ENCODE measurements at places on chromosomes 13 and 19.

GRCh38 chr13:96172066-96172465 is 82.2 kb downstream of the HS6ST3 start:
- DNase-seq, result no peak

- no peak for DNase-seq
These were observed 861.2 kb downstream of the UQCRFS1 start for GRCh38 chr19:28351761-28352160.

DNA sequence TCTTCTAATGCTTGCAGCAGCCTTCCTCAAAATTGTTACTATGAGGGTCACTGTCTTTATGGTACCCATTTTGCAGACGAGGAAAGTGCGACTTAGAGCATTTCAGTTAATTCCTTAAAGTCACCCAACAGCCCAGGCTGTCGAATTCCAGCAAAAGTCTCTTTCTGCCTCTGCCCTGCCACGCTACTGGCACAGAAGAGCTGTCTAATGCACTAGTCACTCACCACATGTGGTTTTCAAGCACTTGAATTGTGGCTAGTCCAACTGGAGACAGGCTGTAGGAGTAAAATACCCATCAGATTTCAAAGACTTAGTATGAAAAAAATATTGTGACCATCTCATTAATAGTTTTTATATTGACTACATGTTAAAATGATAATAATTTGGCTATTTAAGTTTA is 1.7 kb downstream of the FPR1 start:
- no peak for DNase-seq

DNA sequence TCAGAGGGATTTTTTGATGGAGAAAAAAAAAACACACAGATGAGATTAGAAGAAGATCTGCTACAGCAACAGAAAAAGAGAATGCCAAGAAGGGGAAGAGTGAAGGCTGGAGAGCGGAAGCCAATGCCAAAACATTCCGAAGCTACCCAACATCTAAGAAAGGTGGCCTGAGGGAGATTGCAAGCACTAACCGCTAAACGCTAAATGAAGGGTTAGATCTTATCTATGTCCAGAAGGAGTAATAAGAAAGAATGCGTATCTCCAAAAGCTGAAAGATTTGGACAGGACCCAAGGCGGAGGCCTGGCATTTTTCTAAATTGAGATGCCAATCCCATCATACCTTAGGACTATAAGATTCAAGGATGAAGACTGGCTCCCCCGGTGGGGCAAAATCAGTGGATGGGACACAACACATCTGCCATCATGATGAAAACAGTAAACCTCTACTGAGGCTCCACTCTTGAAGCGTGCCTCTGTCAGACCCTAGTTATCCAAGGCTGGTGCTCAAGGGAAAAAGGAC is 15.6 kb upstream of the HMGB1 start:
- DNase-seq, result no peak

GRCh38 chr13:85261757-85262346 is 537.4 kb downstream of the SLITRK6 start:
- DNase-seq, result no peak

- DNase-seq, result no peak
These were observed 36.4 kb upstream of the IGSF23 start for GRCh38 chr19:44576843-44577565.

DNA sequence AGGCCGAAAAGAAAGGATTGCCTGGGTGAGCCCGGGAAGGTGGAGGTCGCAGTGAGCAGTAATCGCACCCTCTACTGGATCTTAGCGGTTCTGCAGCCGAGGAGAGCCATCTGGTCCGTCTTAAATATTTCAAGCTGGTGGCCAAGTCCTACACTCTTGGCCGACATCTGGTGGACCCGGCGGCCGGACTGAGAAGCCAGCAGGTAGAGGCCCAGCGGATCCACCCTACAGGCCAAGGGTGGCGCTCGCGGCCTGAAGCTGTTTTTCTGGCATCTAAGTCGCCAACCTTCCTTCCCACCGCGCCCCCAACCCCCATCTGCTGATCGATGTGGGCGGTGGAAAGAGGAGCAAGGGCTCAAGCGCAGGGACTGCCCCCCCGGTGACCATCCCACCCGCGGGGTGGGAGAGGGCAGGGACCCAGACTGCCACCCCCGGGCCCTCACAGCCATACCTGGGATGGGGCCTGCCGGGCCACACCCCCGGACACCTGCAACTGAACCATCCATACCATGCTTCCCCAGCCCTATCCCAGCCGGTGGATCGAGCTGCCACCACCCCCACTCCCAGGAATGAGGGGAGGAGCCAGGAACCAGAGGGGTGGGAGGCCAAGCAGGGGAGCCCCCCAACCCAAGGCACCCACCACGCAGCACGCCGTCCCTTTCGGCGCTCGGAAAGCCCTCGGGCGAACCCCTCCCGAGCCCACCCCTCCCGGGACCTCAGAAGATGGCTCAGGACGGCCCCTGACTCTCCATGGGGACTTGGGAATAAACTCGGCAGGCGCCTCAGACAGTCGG is 46.3 kb upstream of the ZNF730 start:
- DNase-seq, result no peak

DNA sequence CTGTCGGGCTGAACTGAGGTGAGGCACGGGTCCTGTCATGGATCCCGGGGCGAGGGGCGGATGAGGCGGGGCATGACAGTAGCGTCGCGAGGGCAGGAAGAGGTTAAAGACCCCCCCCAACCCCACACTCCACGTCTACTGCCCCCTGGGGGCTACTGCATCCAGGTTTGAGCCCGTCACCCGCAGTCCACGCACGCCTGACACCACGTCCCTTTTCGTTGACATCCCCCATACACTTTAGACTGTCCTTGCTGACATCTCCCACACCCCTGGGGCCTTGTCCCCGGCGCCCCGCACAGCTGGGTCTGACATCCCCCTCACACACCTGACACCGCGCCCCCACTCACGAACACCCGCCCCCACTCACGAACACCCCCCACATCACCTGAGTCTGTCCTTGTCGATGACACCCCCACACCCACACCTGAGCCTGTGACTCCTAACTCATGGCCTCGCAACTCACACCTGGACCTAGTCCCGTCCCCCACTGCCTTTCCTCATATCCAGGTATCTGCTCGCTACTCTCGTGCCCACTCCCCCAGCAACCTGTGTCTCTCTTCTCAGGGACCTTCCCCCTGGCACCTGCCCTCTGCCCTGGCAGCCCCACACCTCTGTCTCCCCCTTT is 416 bp downstream of the SLC25A42 start:
- no peak for DNase-seq

- DNase-seq, result no peak
These were observed 776.9 kb downstream of the GPC5 start for GRCh38 chr13:92175330-92175729.

- no peak for DNase-seq
These were observed 450 bp downstream of the SELENOW start for GRCh38 chr19:47778954-47779351.

DNA sequence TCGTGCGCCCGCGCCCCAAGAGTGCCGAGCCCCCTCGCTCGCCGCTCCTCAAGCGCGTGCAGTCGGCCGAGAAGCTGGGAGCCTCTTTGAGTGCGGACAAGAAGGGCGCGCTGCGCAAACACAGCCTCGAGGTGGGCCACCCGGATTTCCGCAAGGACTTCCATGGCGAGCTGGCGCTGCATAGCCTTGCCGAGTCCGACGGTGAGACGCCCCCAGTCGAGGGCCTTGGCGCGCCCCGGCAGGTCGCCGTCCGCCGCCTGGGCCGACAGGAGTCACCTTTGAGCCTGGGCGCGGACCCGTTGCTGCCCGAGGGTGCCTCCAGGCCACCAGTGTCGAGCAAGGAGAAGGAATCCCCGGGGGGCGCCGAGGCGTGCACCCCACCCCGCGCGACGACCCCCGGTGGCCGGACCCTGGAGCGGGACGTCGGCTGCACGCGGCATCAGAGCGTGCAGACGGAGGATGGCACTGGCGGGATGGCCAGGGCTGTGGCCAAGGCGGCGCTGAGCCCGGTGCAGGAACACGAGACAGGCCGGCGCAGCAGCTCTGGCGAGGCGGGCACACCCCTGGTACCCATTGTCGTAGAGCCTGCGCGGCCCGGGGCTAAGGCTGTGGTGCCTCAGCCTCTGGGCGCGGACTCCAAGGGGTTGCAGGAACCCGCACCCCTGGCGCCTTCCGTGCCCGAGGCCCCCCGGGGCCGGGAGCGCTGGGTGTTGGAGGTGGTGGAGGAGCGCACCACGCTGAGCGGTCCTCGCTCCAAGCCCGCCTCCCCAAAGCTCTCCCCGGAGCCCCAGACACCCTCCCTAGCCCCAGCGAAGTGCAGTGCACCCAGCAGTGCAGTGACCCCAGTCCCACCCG is 7.1 kb downstream of the DNASE2 start:
- no peak for DNase-seq

GRCh38 chr13:109764045-109764444 is 22.3 kb downstream of the IRS2 start:
- no peak for DNase-seq

- DNase-seq, result no peak
These were observed 77.3 kb downstream of the KCTD12 start for GRCh38 chr13:76808927-76809326.

DNA sequence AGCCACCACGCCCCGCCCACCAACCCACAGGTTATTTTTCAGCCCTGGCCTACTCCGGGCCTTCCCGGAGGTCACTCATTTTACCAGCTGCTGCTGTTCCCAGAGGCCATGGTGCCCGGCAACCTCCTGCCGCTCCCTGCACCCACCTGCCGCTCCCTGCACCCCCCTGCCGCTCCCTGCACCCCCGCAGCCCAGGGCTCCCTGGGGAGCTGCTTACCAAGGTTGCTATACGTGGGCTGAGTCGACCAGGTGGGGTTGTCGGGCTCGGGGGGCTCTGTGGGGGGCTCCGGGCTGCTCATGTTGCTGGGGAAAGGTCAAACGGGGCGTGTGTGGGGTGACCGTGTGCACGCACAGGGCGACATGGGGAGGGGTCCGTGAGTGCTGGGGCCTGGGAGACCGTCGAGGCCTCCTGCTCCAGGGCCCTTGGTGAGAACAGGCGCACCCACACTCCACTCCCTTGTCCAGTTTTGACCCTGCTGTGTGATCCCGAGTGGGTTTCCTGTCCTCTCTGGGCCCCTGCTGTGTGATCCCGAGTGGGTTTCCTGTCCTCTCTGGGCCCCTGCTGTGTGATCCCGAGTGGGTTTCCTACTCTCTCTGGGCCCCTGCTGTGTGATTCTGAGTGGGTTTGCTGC is 1.2 kb downstream of the PEAK3 start:
- no peak for DNase-seq

- no peak for DNase-seq
These were observed 20.9 kb downstream of the COG6 start for GRCh38 chr13:39676315-39676876.

DNA sequence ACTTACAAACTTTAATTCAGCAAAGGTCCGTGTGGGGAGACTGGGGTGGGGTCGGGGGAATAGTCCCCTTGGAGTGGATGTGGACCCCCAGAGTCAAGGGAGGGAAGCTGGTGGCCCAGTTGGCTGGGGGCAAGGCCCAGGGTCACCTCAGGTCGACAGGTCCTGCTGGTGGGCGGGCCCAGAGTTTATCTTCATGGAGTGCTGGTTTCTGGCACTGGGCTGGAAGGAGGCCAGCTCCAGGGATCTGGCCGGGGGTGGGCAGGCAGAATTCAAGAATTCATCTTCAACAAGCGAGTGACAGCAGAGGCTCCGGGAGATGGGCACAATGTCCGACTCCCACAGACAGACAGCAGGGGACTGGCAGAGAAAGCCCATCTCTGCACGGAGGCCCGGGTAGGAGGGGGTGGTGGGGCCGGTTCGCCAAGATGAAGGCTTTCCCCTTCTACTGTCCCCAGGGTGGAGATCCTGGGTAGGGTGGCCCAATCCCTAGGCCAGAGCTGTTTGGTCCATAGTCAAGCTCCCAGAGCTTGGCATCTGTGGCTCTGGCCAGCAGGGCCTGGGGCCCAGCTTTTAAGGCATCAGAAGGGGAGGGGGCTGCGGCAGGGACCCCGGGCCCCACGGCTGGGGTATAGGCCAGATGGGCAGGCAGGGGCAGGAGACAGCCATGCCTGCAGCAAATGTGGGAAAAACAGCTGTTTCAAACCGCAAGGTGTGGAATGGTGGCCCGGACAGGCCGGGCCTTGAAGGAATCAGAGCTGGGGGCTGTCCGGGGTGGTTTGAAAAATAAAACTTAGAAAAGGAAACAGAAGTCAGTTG is 622 bp upstream of the FDX2 start:
- DNase-seq, result no peak

DNA sequence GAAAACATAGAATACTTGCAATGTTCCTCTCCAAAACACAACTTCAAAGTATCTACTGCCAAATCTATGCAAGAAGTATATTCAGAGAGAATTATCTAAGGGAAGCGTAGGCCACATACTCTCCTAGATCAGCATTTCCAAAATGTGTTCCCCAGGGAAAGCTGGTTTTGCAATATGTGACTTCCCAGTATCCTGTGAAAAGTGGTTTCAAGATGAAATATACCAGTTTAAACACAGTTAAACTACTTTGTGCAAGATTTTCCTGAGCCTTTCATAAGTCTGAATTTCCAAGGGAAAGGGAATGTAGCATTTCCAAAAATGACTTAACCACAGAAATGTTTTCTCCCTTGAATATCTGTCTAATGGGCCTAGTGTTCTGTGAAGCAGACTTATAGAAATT is 7.6 kb downstream of the STARD13 start:
- no peak for DNase-seq

- no peak for DNase-seq
These were observed 335 bp upstream of the SOX1 start for GRCh38 chr13:112066624-112067004.

- no peak for DNase-seq
These were observed 344.1 kb upstream of the TMTC4 start for GRCh38 chr13:101018720-101019119.

- DNase-seq, result no peak
These were observed 7.5 kb downstream of the RASA3 start for GRCh38 chr13:114124921-114125320.

- no peak for DNase-seq
These were observed 73.3 kb downstream of the FGF9 start for GRCh38 chr13:21744149-21744548.

- DNase-seq, result no peak
These were observed 16.3 kb downstream of the DCUN1D2 start for GRCh38 chr13:113474179-113474578.

GRCh38 chr13:80513196-80513595 is 172.3 kb upstream of the SPRY2 start:
- no peak for DNase-seq

DNA sequence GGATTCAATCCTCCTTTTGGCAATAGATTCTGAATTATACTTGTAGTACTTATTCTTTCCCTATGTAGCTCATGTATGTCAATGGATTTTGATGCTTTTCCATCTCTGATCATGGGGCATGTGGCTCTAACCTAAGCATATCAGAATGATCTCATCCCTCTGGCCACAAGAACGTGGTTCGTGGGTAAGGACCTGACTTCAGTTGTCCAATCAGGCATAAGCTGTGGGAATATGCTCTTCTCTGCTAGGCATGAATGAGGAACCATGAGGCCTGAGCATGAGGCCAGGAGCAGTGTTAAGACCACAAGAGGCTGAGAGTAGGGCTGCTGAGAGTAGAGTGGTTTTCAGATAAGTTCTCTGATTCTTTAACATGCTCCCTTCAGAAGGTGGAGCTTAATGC is 292.4 kb upstream of the TSHZ3 start:
- DNase-seq, result no peak
